GM12891 (cell line): ENCODE measurements at places on chromosomes 11 and 22.

DNA sequence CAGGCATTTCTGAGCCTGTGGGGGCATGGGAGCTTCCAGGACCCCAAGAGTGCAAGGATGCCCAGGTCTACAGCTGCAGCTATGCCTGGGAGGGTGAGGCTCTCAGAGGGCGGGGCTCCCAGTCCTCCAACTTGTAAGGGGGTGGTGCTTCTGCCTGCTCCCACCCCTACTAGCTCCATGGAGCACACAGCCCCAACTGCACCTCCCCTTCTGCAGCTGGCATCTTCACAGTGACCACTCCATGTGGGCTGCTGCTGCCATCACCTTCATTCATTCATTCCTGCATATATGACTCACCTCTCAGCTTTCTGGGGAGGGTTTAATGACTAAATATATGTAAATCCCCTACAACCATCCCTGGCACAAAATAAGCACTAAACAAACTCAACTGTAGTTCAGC is 43.8 kb downstream of the CHST1 start:
- no peak for DNase-seq

- DNase-seq = no peak
Measured at GRCh38 chr11:45048313-45048841, 97.7 kb upstream of the TP53I11 start.

DNA sequence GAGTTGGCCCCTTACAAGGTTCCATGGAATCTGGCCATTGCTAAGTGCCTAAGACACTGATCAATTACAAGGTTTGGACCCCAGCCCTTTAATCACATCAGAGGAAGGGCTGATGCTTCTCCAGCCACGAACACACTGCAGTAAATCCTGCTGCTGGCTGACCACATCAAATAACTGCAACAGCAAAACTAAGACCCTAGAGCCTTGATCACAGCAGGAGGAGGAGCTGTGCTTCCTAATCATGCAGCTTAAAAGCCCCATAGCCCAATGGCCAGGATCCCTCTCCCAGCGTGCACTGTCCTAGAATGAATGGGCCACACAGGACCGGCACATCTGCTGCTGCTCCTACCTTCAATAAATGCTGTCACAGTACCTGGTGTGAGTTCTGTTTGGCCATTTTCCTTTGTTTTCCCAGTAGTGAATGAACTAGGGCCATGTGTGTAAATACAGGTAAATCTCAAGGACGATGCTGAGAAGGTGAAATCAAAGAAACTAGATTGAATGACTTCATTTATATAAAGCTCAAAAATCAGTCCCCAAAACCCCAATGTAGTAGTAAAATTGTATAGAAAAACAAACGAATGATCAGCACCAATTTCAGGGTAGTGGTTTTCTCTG is 12.7 kb downstream of the ZP1 start:
- DNase-seq = no peak

GRCh38 chr11:79165908-79166307 is 274.9 kb downstream of the TENM4 start:
- DNase-seq = no peak

DNA sequence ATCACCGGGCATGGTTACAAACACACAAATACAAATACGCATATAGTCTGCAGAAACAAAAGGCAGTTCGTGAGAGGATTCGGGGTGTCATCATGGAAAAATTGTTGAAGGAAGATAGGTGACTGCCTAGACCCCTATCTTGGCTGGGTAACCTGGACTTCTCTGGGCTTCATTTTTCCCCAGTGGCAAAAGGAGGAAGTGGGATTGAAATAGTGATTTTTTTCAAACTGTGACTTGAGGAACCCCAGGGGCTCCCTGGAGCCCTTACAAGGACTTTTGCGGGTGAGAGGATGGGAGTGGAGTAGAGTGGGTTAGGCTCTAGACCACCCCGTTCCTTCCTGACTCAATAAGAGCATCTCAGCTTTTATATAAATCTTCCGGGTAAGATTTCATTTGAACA is 1.0 kb upstream of the ELF5 start:
- no peak for DNase-seq

GRCh38 chr22:39851606-39852315 is 41.8 kb downstream of the ENTHD1 start:
- no peak for DNase-seq

GRCh38 chr11:5631969-5632635 is 7.3 kb downstream of the TRIM34 start:
- DNase-seq = peak; percentile 37
